IMR-90 (cell line): ENCODE measurements at places on chromosomes 4 and X.

- H3K27ac ChIP-seq, result no peak overlapping the region
- H3K4me1 ChIP-seq, result peaks cover 6% of the 10 kb centered on the region
- no peaks in the 10 kb centered on the region for H3K36me3 ChIP-seq
Observed at GRCh38 chr4:26349496-26349895, 28.7 kb downstream of the RBPJ start.

- no peaks in the 10 kb centered on the region; the same call in 1 of the 2 replicates for H3K4me1 ChIP-seq
- peak; percentile 32 for DNase-seq
- H3K27ac ChIP-seq, result peak overlapping the region; percentile 82
- H3K36me3 ChIP-seq, result no peaks in the 10 kb centered on the region
- peak overlapping the region; percentile 66 for H3K4me3 ChIP-seq
Observed at GRCh38 chr4:73068491-73069337, 802 bp downstream of the COX18 start.

DNA sequence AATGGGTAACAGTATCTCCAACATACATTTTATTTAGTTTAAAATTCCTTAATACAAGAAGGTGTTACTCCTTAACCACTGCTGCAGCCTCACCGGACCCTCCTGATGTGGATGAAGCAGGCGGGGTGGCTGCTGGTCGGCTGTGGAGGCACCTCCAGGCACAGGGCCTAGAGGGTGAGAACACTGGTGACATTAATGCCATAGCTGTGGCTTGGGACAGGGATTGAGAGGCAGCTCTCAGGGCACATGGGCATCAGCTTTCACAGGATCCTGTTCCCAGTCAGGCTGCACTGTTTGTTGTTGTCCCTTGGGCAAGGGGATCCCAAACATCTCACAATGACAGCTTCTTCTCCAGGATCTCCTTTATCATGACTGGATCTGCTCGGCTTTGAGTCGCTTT is 90.0 kb downstream of the GATB start:
- H3K36me3 ChIP-seq, result no peaks in the 10 kb centered on the region
- H3K4me3 ChIP-seq, result no peak overlapping the region
- peaks cover 10% of the 10 kb centered on the region for H3K4me1 ChIP-seq
- H3K27me3 ChIP-seq, result no peaks in the 10 kb centered on the region
- H3K27ac ChIP-seq, result no peak overlapping the region
- DNase-seq, result no peak

GRCh38 chrX:8405631-8406030 is 59.0 kb upstream of the VCX3B start:
- H3K27ac ChIP-seq, result no peak overlapping the region
- no peak overlapping the region for H3K4me3 ChIP-seq
- no peaks in the 10 kb centered on the region for H3K27me3 ChIP-seq
- DNase-seq, result no peak
- H3K4me1 ChIP-seq, result no peaks in the 10 kb centered on the region
